HuH-7.5 (cell line): ENCODE measurements at places on chromosomes 1 and 21.

DNA sequence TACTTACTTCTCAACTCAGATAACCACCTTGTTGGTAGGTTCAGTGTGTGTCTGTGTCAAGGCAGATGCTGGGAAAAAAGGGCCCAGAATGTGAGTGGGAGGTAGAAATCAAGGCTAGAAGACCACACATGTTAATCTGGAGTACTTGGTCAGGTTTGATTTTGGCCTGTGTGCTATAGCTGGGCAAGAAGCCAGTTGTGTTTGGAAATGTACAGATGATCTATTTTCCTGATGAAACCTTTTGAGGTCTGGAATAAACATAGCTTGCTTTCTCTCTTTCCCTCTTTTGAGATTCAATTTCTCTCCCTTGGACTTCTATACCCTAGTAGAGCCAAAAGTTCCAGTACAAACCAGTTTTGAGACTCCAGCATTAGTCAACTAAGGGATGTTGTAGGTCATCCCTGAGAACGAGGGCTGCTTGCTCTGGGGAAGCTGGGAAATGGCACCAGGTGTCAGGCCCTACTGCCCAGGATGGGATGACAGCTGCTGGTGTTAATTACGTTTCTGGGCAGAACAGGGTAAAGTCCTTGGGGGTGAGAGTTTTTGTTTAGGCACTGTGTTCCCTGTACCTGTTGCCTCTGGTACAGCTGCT lies 15.8 kb downstream of the MAPKAPK2 start:
- no peak for DNase-seq

- no peak for DNase-seq
Observed at GRCh38 chr1:19398309-19398760, 86.2 kb downstream of the SLC66A1 start.

DNA sequence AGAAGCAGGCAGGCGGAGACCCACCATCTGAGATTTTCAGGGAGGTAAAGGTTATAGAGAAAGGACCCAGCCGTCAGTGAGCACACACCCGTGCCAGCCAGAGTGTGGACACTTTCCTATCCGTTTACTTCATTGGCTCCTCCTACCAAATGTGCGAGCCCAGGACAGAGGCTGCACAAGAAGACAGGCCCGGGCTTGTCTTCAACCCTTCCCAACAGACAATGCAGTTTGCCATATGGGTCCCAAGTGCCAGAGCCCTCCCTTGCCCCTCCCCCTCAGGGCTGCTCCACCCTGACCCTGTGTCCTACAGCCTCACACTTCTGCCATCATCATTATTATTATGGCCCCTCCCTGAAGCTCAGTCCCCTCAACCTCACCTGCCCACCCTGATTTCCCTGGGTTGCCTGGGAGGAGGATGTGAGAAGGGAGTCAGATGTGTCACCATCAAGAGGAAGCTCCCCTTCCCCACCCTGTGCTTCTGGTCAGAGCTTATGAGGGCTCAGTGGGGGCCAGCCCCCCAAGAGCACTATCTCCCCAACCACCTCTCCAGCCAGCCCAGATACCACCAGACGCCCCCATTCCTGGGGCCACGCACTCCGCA lies 9.4 kb downstream of the LAPTM5 start:
- no peak for DNase-seq

GRCh38 chr1:68791800-68792199 lies 294.9 kb upstream of the DEPDC1 start:
- DNase-seq = no peak

DNA sequence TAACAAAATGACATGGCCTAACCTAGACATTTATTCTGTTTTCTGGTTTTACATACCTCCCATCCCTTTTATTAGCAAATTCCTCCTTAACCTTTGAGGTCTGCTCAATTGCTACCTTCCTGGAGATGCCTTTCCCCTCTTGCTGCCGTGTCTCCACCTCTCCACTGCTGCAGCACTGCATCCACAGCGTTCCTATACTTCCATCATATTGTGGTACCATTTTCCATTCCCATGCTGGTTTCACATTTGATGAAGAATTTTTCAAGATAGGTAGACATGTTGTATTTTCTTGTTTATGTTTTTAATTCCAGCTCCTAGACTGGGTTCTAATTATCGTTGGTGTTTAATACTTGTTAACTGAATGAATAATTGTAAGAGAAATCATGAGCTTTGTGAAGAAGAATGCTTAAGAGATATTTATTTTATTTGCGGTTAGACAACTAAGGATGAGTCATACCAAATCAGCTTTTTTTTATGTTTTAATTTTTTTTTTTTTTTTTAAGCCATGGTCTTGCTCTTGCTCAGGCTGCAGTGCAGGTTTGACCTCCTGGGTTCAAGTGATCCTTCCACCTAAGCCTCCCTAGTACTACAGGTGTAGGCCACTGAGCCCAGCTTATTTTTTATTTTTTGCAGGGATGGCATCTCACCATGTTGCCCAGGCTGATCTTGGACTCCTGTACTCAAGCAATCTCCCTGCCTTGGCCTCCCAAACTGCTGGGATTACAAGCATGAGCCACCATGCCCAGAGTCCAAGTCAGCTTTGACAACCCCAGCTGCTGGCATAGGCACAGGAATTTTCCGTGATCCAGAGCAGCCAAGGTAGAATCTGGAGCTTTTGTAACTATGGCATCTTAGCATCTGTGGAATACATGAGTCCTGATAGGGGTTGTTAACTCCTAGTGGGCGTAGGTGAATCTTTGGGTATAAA lies 44.0 kb downstream of the ATP6V1G3 start:
- no peak for DNase-seq

GRCh38 chr1:226823643-226824042 lies 46.8 kb upstream of the PSEN2 start:
- DNase-seq = no peak

DNA sequence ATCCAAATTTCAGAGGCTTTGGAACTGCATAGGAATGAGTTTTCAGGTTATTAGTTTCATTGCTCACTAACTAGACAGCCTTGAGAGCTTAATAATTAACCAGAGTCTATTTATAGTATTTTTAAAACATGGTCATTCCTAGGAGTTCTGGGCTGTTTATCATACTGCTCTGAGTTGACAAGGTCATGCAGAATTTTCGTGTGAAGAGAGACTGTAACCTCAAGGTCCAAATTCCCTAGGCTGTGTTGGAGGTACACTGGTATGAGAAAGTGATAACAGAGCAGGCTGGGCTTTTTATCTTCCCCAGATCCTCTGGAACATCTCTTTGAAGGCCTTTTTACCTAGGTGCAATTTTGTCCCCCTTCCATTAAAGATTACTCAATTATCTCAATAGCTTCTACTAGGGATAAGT lies 736.3 kb downstream of the LTN1 start:
- DNase-seq = peak; percentile 15

DNA sequence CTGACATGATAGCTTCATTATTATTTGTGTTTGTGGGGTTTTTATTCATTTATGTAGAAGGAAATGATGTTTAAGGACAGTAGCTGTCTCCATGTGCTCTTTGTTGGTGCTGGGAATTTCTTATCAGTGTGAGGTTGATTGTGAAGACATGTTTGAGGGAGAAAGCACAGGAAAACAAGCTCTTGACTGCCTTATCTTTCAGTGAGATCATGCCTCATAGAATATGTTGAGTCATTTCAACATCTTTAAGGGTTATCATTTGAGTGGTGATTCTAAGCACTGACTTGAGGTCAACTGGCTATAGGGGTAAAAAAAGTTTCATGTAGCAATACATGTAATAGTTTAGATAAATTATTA lies 405.1 kb upstream of the ADAMTS5 start:
- no peak for DNase-seq

- no peak for DNase-seq
Observed at GRCh38 chr1:214066190-214066589, 78.4 kb downstream of the PROX1 start.

DNA sequence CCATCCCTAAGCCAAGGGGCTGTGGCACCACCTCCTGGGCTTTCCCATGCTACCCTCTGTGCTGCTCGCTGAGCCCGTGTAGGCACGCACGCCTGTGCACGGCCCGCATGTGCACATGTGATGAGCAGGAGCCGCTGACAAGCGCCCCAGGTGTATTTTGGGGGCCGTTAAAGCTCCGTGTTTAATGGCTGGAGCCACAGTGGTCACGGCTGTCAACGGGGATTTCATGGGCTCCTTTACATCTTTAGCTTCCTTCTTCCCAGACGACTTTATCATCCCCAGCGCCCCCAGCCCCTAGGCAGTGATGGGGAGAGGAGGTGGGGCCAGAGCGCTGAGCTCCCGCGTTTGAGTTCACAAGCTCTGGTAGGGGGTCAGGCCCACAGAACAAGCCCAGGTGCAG lies 11.7 kb upstream of the EPHA8 start:
- no peak for DNase-seq

GRCh38 chr1:23322770-23323169 lies 21.3 kb downstream of the HNRNPR start:
- no peak for DNase-seq

- no peak for DNase-seq
Observed at GRCh38 chr1:63728611-63729226, 45.1 kb upstream of the ROR1 start.

GRCh38 chr1:107464827-107465226 lies 324.0 kb downstream of the NTNG1 start:
- no peak for DNase-seq

DNA sequence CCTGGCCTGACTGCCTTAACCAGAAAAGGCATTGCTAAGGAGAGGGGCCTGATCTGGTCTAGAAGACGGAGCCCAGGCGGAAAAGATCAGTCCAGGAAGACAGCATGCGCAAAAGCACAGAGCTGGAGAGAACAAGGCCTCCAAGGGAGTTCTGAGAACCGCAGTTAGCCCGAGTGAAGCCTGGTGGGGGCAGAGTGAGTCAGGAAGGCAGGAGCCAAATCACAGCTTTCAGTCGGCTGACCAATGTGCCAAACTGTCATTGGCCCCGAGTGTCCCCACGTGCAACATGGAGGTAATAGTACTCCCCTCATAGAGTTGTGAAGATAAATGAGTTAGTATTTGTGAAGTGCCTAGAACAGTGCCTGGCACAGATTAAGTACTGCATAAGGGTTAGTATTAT lies 1.2 kb upstream of the TSPAN2 start:
- DNase-seq = no peak

DNA sequence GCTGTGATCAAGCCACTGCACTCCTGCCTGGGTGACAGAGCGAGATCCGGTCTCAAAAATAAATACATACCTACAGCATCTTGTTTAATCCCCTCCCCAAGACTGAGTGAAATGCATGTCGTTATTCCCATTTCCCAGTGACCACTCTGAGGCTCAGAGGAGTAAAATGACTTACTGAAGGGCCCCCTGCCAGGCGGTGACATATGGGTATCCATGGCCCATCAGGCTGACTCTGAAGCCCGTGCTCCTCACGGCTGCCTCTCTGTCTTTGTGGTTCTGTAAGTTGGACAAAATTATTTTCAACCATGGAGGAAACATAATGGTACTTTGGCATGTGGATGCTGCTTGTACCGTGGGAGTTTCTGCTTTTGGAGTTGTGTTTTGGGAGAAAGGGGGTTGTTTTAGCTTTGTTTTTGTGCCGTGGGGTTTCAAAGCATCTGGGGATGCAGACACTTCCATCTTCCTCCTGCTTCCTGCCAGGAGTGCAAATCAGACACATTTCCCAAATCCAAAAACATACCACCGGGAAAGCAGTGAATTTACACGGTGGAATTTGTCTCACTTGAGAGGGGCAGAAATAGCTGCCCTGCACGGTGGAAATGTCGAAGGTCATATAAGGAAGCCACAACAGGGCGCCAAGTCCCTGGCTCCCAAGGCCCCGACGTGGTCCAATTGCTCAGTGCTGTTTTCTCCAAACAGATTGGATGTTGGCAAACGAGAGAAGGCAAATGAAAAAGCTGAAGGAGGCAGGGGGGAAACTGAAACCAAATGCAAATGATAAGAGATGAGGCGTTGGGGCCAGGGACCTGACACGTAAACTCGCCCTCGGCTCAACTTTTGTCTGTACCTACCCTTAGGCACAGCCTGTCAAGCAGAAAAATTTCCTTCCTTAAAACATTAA lies 17.1 kb upstream of the PINK1 start:
- no peak for DNase-seq

- DNase-seq = no peak
Observed at GRCh38 chr1:154730986-154731489, 123.1 kb upstream of the ADAR start.

GRCh38 chr1:25684216-25684965 lies 67.8 kb downstream of the MAN1C1 start:
- DNase-seq = no peak

DNA sequence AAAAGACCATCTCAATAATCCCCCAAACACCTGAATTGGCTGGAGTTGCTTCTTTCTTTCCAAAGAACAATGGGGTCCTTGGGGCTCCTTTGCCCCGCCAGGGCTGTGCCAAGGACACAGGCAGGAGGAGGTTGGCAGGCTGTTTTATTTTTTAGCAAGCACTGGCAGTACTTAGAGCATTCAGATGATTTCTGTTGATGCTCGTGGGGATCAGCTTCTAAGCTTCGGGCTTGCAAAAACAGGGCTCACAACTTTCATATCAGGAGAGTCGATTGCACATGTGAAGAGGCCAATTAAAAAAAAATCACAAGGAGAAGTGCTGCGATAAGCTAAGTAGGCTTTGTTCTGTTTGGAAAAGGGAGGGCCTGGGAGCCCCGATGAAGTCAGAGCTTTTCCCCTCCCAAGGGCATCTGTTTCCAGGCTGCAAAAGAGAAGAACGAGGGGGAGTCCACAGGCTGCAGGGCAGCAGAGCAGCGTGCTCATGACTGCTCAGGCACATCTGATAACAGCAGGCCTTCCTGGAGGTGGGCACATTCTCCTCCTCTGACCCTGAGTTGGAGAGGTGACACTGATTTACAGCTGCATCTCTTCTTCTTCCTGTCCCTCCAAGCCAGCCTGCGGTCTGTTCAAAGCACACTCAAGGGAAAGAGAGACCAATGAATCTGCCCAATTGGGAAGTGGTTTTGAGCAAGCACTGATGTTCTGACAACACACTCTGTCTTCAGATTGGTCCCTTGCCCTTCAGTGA lies 27.3 kb upstream of the BCAR3 start:
- no peak for DNase-seq

- no peak for DNase-seq
Observed at GRCh38 chr1:62362926-62363325, 43.7 kb upstream of the KANK4 start.

GRCh38 chr1:116169898-116170297 lies 58.7 kb downstream of the MAB21L3 start:
- DNase-seq = no peak

DNA sequence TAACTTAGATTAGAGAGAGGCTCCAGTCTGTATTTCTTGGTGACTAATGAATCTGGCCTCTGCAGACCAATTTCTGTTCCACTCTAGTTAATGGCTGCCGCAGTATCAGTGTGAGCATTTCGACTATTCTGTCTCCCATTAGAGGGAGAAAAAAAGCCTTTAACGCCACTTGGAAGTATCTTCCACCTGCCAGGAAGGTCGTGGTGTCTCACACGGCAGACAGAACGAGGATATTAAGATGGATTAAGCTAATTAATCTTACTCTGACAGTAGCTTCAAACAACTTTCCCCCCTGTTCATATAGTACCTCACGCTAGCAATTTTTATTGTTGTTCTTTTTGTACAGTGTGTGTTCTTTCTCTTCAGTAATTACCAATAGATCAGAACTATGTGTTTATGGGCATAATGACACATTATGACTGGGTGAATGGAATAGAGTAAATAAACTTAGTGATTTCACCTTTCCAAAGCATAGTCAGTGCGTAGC lies 153.8 kb downstream of the ADGRL2 start:
- DNase-seq = no peak
